Aorta (tissue), 5 donors: ENCODE measurements at places on chromosomes 5 and 9. TPM values are rescaled to one million over a fixed set of nuclear protein-coding genes. Genes with fewer than 3 reads are reported as not detected.

DNA sequence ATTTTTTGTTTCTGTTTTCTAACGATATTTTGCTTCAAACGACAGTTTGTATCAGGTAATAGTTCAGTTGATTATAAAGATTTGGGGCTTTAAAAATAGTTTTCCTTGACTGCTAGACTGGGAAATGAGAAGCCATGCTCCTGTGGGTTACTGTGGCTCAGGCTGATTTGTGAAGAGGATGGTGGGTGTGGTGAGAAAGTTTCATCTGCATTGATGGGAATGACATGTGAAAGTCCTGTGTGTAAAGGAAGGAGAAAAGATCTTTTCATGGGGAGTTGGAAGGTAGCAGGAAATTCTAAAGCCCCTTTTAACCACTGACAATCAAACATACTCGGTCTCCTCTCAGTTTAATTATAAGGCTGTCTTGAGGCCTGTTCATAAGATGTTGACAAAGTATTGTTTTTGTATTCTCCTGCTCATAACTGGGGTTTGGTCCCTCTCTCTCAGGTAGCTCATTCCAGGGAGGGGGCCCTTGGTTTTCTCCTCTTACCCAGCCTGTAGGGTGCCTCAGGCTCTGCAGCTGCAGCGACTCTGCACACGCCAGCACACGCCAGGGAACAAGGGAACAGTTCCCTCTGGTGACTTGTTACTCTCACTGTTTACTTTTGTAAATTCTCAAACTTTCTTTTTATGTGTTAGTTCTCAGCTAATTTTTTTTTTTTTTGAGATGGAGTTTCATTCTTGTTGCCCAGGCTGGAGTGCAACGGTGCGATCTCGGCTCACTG, 91.6 kb downstream of the CARTPT start:
- no peak for DNase-seq
- H3K27ac ChIP-seq = peak overlapping the region; percentile 54
- peaks cover 3% of the 10 kb centered on the region for H3K4me1 ChIP-seq
- no peaks in the 10 kb centered on the region for H3K27me3 ChIP-seq

DNA sequence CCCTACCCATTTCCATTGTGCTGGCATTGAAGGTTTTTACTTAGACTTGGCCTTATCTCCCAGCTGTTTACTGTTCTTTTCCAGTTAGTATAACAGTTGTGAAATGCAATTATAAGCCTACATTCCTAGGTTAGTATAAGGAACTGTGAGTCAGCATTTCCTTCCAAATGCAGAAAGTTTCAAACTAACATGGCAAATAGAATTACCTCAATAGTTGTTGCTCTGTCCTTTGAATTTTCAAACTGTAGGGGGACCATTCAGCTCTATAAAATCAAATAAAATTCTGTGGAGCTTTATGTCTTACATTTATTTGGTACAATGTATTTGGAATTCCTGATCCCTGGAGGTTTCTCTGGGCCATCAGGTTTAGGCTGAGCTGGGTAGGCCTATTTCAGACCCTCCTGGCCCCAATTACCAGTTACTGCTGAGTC, 47.2 kb downstream of the ARHGEF28 start:
- no peak for DNase-seq
- H3K27me3 ChIP-seq = no peaks in the 10 kb centered on the region
- H3K36me3 ChIP-seq = no peaks in the 10 kb centered on the region
- peaks cover 14% of the 10 kb centered on the region for H3K4me1 ChIP-seq

DNA sequence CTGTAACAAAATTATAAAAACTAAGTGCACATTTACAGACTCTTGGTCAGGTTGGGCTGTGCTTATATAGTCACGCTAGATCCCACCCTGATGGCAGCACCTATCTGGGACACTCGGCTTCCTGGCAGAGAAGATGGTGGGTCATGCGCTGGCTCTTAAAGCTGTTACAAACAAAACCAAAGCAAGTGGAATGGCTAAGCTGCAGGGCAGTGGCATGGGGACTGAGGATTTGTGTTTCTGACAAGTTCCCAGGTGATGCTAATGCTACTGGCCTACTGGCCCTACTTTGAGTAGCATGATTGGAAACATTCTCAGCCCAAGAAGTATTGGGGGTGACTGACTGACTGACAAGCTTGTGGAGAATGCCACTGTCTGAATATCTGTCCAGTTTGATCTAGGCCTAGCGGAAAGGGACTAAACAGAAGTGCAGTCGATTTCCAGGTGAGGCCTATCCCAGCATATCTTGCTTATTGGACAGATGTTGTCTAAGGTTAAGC, 8.3 kb downstream of the BTF3 start:
- H3K4me3 ChIP-seq = no peak overlapping the region
- DNase-seq = no peak
- no peaks in the 10 kb centered on the region for H3K27me3 ChIP-seq
- H3K4me1 ChIP-seq = no peaks in the 10 kb centered on the region
- peaks cover 10% of the 10 kb centered on the region for H3K36me3 ChIP-seq
- H3K27ac ChIP-seq = no peak overlapping the region

Gene CEP120
- 24.2 TPM for total RNA-seq

- no peaks in the 10 kb centered on the region for H3K4me1 ChIP-seq
- H3K27ac ChIP-seq = no peak overlapping the region
- H3K36me3 ChIP-seq = no peaks in the 10 kb centered on the region
- no peak for DNase-seq
- H3K4me3 ChIP-seq = no peak overlapping the region
These were observed 52.9 kb downstream of the TMC1 start for GRCh38 chr9:72574156-72574810.

Gene FREM1
- total RNA-seq = 14.0 TPM

- no peaks in the 10 kb centered on the region for H3K36me3 ChIP-seq
- no peaks in the 10 kb centered on the region for H3K27me3 ChIP-seq
- H3K4me3 ChIP-seq = no peak overlapping the region
- no peak overlapping the region for H3K27ac ChIP-seq
- H3K4me1 ChIP-seq = no peaks in the 10 kb centered on the region
These were observed 25.7 kb upstream of the DAB2 start for GRCh38 chr5:39450487-39450886.

Gene SLC36A3
- total RNA-seq = not detected

DNA sequence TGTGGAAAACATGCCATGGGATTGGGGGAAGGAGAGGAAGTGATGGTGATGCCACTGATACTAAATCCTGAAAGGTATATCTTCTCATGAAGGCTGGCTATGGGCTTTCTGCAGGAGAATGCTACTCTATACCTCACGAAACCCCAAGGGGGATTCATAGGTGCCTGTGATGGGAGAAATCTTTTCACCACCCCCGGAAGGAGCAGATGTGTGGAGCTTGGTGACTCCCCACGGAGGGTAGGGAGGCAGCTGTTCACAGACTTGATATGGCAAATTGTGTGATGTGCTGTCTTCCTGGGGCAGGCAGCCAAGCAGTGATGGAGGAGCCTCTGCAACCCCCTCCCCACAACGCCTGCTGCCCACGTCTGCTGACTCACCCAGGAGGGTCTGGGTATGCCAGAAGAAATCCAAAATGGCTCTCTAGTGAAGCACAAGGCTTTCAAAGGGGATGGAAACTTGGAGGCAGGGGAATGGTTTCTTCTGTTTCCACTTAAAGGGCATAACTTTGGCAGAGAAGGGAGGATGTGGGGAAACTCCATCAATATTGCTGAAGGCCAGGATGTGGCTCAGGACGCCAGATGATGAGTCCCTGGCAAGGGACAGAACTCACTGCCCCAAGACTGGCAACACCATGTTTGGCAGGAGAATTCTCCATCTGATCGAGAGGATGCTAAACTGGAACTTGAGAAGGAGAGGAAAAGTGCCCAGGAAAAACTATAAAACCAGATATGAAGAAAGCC, 188.3 kb downstream of the GABBR2 start:
- H3K4me1 ChIP-seq = no peaks in the 10 kb centered on the region
- H3K27ac ChIP-seq = no peak overlapping the region
- H3K4me3 ChIP-seq = no peak overlapping the region
- H3K36me3 ChIP-seq = no peaks in the 10 kb centered on the region

- H3K27me3 ChIP-seq = no peaks in the 10 kb centered on the region
These were observed 27.6 kb downstream of the SGCD start for GRCh38 chr5:156354571-156354970.

Gene PKD2L2
- not detected for total RNA-seq

DNA sequence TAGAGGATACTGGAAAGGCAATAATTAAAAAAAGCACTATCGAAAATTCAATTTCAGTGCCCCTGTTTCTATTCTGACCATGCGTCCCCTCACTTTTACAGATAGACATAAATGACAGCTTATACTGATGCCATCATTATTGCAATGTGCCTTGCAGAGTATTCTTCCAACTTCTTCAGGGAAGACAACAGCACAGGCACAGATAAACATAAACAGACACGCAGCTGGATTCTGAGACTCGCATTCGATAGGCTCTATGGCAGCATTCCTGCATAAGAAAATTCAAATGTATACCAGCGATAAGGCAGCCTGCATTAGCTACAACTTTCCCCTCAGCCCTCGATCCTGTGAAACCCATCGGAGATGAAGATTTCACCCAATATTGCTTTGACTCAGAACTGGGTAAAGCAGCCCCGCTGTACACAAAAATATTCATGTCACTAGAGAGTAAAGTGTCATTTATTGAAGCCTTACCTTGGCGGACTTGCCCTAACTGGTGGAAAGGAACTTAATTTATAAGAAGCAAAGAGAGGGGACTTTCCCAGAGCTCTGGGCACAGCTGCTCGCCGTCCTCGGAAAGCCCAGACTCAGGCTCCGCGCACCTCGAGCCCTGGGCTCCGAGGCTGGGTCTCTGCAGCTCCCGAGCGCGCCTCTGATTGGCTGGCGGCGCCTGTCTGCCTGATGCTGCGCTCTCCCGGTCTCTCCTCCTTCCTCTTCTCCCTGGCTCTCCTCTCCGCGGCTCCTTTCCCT, at the start of gene CDH18:
Gene CDH18, minus strand, starts transcription at position 589 of the 750 bp plus-strand sequence. CDS start 149,214 bp downstream, outside the sequence.
- H3K36me3 ChIP-seq = no peaks in the 10 kb centered on the region
- H3K4me3 ChIP-seq = no peak within 1 kb of the TSS
- H3K27me3 ChIP-seq = peaks cover 1% of the 10 kb centered on the region

DNA sequence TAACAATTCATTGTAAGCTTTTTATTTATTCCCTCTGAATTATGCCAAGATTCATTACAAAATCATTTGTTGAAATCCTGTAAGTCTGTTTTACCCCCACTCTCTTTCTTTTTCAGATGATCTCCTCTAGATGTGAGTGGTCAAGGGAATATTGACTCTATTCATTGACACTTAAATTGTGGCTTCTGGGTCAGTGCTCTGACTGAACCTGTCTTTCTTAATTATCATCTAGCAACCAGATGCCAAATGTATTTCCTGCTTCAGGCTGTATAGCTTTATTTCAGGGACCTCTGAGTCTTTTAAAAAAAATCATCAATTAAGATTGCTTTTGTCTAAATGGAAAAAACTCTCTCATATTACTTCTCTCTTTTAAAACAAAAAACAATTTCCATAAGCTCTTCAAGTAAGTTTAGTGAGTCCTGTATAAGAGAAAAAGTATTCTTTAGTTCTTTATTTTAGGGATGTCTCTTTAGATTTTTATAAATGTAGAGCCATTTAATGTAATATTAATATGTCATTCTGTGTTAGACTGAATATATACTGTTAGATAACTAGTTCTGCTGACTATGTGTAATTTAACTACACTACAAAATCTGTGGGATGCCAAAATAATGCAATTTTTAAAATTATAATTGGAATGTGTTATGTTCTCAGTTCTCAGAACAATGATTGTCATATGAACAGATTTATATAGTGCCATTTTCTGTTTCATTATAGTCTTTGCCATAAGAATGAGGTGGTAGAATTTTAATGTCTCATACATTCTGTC, 645.8 kb upstream of the EDIL3 start:
- H3K4me3 ChIP-seq = no peak overlapping the region
- H3K27ac ChIP-seq = no peak overlapping the region
- no peaks in the 10 kb centered on the region for H3K27me3 ChIP-seq
- no peaks in the 10 kb centered on the region for H3K4me1 ChIP-seq

Gene ZNF608
- total RNA-seq = 13.2 TPM

Gene C5orf63
- 6.2 TPM for total RNA-seq

GRCh38 chr5:116939641-116940040, 365.0 kb upstream of the SEMA6A start:
- no peaks in the 10 kb centered on the region for H3K27me3 ChIP-seq
- H3K36me3 ChIP-seq = no peaks in the 10 kb centered on the region
- H3K4me1 ChIP-seq = peaks cover 2% of the 10 kb centered on the region
- H3K27ac ChIP-seq = no peak overlapping the region

DNA sequence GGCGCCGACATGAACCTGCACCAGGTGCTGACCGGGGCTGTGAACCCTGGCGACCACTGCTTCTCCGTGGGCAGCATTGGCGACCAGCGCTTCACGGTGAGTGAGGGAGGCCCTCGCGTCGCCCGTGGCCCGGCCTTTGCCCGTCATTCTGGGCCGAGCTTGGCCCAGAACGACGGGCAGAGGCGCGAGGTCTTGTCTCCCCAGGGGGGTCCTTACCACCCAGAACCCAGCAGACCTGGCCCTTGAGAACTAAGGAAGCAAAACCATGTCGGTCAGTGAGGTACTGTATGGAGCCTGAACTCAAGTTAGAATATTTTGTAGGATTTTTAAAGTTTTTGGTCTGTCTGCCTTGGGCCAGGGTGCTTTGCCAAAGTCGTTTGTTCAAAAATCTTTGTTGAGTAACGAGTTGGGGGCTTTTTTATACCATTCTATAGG, 691 bp downstream of the DMXL1 start:
- peak overlapping the region; percentile 30 for H3K27ac ChIP-seq
- no peaks in the 10 kb centered on the region for H3K36me3 ChIP-seq
- DNase-seq = no peak

Gene KLHL9
- total RNA-seq = 24.1 TPM

- H3K36me3 ChIP-seq = no peaks in the 10 kb centered on the region
- no peaks in the 10 kb centered on the region for H3K27me3 ChIP-seq
- no peaks in the 10 kb centered on the region for H3K4me1 ChIP-seq
- peak within 1 kb of the TSS; percentile 11 for H3K4me3 ChIP-seq
- H3K27ac ChIP-seq = no peak within 1 kb of the TSS
- peak; percentile 92 for DNase-seq
These were observed at the start of gene CDC20B for GRCh38 chr5:55172937-55173686. Gene CDC20B (minus strand): TSS chr5:55173177. CDS start chr5:55173000, 177 bp downstream.

DNA sequence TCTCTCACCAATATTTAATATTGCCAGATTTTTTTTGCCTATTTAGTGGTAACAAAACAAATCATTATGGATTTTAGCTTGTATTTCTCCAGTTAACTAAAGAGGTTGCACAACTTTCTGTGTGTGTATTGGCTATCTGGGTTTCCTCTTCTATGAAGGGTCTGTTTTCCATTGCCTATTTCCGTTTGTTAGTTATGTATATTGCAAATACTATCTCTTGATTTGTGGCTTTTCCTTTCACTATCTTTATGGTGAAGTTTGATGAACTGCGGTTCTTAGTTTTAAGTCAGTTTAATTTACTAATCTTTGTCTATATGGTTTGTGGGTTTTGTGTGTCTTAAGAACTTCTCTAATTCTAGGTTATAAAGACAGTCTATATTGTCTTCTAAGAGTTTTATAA, 136.3 kb downstream of the CEP120 start:
- DNase-seq = no peak
- H3K4me1 ChIP-seq = no peaks in the 10 kb centered on the region
- H3K27ac ChIP-seq = no peak overlapping the region
- no peaks in the 10 kb centered on the region for H3K27me3 ChIP-seq
- peak overlapping the region; percentile 70 for H3K4me3 ChIP-seq
- H3K36me3 ChIP-seq = no peaks in the 10 kb centered on the region

DNA sequence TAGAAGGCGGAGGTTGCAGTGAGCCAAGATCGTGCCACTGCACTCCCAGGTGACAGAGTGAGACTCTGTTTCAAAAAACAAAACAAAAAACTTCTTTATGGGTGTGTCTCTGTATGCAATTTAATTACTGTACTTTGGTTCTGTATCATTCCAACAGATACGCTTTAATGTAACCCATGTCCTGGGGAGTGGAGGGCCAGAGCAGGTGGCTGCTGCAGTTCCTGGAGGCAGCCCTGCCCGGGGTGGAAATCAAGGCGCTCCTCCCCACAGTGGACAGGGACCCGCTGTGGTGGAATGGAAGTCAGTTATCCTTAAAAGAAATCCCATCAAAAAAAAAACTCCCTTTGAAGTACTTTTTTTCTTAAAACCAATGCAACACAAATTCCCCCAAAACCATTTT, 1.9 kb downstream of the DAP start:
- no peaks in the 10 kb centered on the region for H3K36me3 ChIP-seq
- H3K4me3 ChIP-seq = no peak overlapping the region
- no peak for DNase-seq
- H3K27ac ChIP-seq = no peak overlapping the region
- H3K4me1 ChIP-seq = peaks cover 2% of the 10 kb centered on the region
